ENCODE measurements at places on chromosomes 1 and 21.
A peak's percentile ranks its signal among the peaks of the same experiment; 100 is the strongest.

DNA sequence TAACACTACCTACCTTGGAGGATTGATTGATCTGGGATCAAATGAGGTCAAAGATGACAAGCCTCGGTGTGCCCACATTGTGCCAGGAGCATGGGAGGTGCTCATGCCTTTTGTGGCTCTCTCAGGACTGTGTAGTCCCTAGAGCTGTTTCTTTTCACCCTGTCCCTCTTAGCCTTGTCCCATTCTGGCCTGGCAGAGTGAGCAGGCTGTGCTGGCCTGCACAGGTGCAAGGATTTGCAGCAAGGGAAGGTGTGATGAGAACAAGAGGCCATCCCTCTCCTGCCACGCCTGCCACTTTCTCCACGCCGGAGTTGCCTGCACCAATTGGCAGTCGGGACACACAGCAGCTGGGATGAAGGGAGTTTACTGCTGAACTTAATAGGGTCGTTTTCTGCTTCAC lies 410.6 kb upstream of the VAMP3 start:
- no peak for DNase-seq

- peak; percentile 58 for DNase-seq
These were observed 14.0 kb upstream of the SYNC start for GRCh38 chr1:32716312-32717148.

DNA sequence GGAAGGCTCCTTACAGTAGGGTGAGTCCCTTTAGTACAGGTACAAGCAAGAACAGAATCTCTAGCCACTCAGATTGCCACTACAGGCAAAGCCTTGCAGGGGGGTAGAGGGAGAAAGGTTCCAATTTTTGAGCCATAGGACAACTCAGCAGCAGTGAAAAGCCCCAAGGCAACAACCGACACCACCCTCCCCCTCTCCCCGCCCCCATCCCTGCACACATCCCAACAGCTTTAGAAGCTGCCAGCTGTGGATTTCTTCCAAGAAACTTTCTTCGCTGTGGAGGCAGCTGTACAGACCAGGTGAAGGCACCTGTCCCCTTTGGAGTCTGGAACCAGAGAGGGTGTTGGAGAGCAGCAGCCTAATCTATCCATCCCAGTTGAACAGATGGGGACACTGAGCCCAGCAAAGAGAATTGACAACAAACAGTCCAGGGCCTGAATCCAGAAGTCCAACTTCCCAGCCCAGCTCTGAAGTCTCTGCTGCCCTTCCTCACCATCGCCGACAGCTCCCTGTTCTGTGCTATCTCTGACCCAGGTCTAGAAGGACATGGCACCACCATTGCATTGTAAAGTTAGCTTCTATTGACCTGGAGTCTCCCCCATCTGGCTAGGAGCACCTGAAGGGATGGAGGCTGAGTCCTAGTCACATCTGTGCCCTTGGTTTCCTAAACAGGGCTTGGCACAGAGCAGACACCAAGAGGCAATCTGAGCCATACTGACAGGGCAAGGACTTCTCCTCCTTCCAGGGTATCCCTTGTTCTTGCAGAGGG lies 2.2 kb downstream of the TENT5B start:
- no peak for DNase-seq

GRCh38 chr1:44170281-44170823 lies 28.9 kb upstream of the KLF18 start:
- DNase-seq = no peak

DNA sequence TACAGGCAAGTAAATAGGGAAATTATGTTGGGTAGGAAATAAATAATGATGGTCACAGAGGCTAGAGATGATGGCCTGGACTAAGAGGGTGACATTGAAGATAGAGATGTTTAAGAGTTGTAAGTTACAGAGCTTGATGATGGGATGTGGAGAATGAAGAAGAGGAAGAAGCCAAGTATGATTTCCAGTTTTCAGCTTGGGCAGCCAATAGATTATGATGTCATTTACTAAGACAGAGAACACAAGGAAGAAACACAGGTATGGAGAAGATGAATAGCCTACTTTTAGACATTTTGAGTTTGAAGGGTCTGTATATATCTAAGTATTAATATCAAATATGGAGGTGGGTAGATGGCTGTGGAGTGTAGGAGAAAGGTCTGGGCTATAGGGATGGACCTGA lies 56.0 kb upstream of the PRELP start:
- no peak for DNase-seq

DNA sequence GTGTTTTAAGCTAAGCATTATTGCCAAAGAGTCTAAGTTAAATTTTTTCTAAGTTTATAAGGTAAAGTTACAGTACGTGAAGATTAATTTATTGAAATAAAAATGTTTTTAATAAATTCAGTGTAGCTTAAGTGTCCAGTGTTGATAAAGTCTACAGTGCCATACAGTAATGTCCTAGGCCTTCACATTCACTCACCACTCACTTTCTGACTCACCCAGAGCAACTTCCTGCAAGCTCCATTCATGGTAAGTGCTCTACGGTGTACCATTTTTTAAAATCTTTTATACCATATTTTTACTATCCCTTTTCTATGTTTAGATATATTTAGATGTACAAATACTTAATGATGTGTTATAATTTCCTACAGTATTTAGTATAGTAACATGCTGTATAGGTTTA lies 173.2 kb downstream of the CACNA1E start:
- DNase-seq = no peak

DNA sequence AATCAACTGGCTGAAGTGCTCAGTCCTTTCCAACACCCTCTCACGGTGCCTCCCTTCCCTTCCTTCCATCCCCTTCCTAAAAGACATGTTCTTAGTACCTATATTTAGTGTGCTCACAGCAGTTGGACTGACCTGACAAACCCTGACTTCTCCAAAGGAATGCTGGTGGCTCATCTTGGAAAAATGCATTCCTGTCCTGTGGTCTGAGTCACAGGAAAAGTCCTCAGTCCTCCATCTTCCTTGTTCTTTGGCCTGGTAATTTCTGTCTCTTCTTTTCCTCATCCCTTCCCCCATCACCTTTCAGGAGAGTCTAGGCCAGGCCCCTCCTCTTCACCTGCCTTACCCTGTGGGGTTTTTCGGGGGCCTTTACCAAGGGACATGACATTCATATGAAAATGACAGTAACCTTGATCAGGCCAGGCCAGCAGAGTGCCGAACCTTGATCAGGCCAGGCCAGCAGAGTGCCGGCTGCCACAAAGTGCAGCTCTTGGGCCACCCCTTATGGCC lies 7.2 kb downstream of the ATP1B1 start:
- DNase-seq = no peak

- no peak for DNase-seq
These were observed 144.6 kb upstream of the COL6A1 start for GRCh38 chr21:45836694-45837670.

DNA sequence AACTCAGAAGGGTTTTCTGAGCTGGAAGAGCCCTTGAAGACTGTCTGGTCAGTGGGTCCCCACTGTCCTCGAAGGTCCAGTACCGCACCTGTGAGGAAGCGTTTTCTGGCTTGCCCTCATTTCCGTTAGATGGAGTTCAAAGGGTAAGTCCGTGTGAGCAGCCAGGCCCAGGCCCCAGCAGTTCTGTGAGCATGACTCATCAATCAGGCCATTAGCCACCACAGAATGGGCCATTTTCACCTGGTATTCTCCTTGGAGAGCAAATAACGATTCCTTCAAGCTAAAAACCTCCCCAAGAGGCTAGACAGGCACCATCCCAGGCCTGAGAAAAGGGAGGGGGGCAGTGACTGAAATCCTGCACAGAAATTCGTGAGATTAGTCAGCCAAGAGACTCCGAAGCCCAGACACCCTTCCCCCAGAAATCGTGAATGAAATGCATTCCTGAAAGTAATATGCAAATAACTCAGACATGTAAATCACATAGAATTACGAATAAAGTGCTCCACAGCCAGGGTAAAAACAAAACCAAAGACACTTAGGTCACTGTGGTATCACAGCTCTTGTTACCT lies 66.0 kb downstream of the BCAR3 start:
- no peak for DNase-seq

DNA sequence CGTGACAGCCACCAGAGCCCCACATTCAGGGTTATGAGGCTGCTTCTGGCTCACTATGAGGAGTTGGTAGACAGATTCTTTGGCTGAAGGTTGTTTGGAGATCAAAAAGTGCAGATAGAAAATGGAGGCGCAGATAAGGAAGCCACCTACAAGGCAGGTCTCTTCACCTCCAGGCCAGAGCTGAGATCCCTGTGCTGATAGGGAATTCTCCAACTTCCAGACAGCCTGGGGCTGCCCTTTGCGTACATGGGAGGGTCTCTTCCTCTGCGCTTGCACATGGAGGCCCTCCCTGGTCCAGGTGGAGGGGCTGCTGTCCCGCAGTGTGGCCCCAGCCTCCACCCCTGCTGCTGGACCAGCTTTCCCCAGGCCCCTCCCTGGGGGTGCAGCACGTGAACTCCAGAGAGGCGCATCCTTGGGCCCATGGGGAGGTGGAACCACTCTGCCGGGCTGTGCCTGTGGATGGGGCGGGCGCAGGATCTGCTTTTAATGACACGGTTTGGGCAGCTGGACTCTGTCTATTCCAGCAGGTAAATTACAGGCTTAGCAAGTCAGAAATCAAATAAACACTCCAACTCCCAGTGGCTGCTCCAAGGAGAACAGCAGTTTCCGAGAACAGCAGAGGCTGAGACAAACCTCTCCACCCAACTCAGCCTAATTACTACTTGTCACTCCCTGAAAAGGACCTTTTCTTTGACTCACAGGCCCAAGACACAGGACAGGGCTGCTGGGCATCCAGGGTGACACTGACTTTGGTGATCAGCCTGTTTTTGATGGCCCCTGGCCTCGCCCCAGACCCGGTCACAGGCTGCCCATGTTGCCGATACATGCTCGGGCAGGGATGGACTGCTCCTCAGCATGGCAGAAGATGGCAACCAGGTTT lies 12.4 kb downstream of the OXCT2 start:
- no peak for DNase-seq

DNA sequence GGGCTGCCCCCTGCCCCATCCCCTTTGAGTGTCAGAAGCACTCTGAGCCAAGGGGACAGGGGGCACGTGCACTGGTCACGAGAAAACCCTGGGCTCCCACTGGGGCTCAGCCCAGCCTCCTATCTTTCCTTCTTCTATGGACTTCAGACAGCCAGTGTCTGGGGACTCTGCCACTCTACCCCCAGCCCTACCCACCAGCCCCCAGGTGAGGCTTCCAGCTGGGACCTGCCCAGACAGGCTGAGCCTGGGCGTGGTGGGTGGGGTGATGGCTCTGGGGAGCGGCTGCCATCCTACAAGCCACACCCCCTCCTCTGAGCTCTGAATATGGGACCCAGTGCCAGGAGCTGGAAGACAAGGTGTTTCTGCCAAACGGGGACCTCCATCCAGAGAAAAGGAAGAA lies 8.0 kb upstream of the SFN start:
- DNase-seq = no peak
